T-helper 17 cell (primary cell): ENCODE measurements at places on chromosomes 12 and 14.
A peak's percentile ranks its signal among the peaks of the same experiment; 100 is the strongest.

DNA sequence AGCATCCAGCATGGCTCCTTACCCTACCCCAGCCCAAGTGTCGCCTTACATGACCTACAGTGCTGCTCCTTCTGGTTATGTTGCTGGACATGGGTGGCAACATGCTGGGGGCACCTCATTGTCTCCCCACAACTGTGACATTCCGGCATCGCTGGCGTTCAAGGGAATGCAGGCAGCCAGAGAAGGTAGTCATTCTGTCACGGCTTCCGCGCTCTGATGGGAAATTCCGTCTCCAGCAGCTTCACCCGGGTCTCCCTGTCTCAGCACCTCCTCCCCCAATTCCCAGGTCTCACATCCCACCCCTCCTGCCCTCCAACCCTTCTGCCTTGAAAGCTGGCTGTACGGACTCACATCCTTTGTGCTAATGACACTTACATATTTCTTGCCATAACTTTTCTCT is 14.6 kb downstream of the PAX9 start:
- DNase-seq: no peak

DNA sequence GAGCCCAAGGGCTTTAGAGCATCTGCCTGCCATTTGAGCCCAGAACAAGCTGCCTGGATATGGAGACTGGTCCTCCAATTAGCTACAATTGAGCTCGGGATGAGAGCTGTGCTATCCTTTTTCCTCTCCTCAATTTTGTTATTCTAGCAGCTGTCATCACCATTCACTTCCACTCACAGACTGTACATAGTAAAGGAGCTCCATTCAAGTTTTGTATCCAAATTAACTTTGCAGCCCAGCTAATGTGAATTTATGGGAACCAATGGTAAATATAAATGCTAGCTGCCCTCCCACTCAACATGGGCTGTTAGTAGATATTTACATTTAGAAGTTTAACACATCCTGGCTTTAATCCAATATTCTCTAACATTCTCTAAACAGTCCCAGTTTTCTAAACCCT is 44.6 kb downstream of the BMP4 start:
- no peak for DNase-seq

DNA sequence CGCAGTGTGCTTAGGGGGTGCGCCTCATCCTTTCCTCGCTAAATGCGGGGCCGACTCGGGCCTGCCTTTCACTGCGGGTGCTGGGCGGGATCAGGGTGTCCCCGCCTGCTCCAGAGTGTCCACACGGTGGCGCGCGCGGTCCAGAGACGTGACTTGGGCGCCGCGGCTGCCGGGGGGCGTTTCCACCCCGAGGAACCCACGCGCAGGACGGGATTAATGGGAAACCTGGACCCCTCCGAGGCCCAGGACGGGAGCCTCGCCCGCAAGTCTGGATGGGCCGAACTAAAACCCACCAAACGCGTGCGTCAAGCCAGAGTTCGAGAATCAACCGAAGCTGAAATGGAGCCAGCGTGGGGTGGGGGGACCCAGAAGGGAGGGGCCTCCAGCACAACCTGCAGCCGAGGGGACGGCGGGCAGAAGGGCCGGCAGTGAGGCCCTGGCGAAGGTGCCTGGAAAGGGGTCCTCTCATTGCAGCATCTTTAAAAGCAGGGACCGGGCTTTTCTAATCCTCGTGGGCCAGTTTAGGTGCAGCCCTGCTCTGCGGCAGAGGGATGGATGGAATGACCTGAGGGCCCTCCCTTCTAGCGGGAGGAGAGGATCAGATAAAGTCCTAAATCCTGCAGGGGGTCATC is 93.3 kb downstream of the NINJ2 start:
- peak; percentile 85 for DNase-seq

DNA sequence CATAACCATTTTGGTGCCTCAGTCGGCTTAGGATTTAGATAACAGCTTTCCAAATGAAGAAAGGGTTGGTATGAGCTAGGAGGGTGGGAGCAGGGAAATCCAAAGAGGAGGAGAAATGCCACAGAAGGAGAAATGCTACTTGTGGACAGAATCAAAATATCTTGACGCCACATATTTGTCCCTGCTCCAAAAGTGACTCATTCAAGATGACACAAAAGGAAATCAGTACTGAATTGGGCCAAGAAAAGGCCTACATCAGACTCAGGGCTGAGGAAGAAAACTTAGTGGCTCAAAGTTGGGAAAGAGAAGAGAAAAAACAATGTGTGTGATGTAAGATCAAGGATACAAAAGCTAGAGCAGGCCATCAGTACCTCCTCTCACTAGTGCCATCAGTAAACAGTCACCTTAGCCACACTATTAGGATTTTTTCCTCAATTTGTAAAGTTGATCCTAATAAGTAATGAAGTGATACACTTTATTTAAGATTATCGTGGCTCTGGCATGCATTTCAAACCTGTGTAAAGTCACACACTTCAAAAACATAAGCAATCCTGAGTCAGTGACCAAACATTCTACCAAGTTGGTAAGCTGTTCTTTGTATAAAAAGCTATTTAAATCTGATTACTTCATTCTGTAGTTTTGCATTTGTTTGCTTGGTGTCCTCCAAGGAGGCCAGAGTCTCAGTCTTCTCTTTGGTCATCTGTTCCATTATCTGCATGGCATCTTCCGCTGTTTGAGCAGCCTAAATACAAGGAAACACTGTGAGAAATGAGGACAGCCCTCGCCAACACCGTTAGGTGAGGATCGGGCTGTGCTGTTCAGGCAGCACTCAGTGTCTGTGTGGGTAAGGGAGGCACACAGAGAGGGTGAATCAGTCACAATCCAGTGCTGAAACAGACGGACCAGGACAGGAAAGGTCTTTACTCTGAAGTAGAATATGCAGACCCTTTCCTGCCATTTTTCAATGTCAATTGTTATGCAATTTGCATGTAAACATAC is 52.6 kb upstream of the VPS33A start:
- DNase-seq: no peak

- DNase-seq: peak; percentile 88
Measured at GRCh38 chr12:64759035-64759894, at the start of gene GNS. Gene GNS (minus strand): TSS chr12:64759406. CDS start chr12:64759276, 130 bp downstream.

DNA sequence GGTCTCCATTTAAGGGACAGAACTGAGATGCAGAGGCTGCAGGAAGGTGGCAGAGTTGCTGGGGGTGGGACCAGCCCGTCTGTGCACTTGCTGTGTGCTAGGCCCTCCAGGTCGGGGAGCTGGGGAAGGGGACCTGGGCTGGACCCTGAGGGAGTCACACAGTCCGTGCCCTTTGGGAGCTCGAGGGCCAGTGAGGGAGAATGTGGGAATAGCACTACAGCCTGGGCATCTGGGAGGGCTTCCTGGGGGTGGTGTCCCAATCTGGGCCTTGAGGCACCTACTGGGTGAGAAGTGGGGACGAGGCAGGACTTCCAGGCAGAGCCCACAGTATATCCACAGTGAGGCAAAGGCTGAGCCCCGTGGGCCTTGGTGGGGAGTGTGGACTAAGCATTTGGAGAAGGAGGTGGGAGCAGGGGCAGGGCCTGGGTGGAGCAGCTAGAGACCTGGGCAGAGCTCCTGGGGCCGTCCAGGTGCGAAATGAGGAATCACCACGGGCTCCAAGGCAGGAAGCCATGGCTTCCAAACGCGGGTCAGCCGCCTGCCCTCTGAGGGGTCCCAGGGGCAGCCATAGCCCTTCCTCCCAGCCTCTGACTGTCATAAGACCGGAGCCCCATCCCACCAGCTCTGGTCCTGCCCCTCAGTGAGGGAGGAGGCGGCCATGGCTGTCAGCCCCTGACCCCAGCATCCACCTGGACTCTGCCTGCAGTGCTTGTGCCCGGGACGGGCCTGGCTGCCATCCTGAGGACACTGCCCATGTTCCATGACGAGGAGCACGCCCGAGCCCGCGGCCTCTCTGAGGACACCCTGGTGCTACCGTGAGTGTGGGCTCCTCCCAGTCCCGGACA is 6.6 kb downstream of the ASPG start:
- DNase-seq: peak; percentile 9

DNA sequence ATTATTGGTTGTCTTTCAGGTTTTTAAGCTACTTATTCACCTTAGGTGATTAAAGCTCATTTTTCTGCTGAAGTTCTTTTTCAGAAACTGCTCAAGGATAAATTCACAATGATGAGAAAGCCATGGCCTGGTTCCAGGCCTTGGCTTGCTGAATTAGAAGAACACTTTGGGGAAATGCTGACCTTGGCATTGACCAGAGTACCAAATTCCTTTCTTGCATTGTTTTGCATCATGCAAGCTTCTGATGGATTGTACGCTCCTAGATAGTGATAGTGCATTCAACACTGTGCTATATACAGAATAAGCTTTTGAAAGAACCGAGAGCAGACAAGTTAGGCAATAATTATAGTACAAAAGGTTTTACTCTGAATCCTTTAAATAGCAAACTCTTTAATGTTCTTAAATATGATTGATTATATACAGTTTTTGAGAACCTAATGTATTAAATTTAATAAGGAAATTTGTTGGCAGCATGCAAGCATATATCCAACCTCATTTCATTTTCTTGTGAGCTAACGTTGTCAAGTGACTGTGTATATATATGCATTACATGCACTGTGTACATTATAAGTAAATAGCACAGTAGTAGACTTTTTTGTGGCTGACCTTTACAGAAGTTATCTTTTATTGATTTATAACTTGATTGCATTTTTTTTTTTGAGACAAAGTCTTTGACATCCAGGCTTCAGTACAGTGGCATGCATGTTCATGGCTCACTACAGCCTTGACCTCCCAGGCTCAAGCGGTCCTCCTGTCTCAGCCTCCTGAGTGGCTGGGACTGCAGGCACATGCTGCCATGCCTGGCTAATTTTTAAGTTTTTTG is 99.2 kb downstream of the DIP2B start:
- no peak for DNase-seq

DNA sequence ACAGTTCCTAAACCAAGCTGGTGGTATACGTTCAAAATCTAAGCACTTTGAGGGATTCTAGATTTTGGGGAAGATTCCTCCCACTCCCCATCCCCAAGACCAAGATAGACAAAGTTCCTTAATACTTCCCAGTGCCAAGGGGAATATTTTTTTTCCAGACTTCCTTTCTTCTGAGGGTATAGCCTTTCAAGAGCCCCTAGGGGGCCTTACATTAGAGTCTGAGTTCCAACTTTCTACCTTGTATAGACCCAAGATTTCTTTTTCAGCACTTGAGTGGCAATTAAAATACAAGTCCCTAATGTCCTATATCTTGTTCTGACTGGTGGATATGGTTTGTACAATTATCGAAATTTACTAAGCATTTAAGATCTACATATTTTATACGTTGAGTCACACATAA is 28.7 kb upstream of the SOS2 start:
- no peak for DNase-seq

GRCh38 chr14:68703093-68703492 is 89.8 kb downstream of the ZFP36L1 start:
- no peak for DNase-seq

- no peak for DNase-seq
Measured at GRCh38 chr14:36585100-36585499, 2.7 kb upstream of the NKX2-8 start.

DNA sequence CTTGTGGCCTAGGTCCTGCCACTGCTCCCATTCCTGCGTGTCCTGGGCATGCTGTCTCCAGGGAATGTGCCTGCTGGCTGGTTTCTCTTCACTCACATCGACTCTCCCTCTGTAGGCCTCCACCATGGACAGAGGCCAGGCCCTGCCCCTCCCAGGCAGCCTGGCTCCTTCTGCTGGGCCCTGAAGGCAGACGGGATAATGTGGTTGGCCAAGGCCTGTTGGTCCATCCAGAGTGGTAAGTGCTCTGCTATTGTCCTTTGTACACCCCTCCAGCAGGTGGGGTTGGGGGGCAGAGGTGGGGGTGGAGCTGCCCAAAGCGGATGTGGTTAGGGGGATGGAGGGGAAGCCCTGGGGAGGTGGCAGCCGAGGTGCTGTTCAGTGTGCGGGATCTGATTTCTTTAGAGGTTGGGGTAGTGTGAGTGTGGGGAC is 9.5 kb upstream of the NR4A1 start:
- no peak for DNase-seq
